ENCODE measurements at places on chromosomes 2 and 18.

GRCh38 chr2:9310798-9311197, 104.2 kb downstream of the ASAP2 start:
- DNase-seq: no peak

DNA sequence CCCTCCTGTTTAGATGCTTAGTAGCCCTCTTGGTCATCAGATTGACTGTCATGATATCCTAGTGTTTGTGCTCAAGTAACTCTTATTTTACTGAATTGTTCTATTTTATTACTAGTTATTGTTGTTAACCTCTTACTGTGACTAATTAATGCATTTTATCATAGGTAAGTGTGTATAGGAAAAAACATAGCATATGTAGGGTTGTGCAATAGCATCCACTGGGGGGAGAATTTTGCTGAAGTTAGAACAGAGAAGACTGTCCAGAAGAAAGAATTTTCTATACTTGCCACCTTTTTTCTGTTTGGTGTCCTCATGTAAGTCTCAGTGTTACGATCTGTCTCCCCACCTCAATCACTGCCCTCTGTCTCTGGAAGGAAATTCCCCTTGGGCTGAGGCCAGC, 177.4 kb downstream of the RPIA start:
- no peak for DNase-seq

GRCh38 chr2:48934807-48935206, 179.3 kb upstream of the LHCGR start:
- DNase-seq: no peak

DNA sequence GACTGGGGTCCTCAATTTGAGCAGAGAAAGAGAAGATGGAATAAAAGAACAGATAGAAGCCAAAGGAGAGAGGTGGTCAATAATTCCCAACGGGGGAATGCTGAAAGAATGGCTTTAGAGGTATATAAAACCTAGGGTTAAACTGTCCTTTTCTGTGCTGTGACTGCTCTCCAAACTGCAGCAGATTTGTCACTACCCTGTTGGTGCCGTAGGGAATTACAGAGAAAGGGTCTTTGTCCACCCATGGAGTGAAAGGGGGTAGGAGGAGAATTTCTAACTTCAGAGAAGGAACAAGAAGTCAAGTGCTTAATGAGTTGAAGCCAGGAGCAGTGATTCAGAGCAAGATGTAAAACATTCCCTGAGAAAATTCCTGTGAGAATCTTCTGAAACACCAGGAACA, 486.5 kb downstream of the NUP35 start:
- no peak for DNase-seq

GRCh38 chr2:217147818-217148217, 288.0 kb upstream of the TNP1 start:
- no peak for DNase-seq

DNA sequence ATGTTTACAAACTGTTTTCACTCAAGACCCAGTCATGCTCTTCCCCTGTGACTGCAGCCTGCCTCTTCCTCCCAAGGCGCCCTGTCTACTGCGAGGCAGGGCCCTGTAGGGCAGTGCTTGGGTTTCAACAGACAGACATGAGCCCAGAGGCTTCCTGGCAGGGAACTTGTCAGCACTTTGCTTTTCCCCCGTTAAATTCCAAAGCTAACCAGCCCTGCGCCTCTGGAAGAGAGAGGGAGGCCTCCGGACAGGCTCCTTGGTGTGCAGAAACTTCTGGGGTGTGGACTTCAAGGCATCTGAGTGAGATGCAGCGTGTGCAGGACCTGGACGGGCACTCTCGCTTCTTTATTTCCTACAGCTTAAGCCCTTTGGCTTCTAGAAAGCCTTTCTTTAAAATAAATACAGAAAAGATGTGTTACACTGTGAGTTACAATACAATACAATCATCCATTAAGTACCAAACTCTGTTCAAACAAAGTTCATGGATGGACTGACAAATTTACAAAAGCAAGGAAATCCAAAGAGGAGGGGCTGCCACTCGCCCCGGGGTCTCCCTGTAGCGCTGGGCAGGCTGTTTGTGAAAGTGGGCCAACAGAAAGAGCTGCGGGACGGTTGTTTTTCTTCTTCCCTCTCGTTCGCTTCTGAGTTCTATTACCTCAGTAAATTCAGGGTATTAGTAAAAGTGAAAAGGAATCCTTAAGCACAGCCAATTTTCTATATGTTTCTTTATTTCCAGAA, 8.8 kb upstream of the ZNF516 start:
- no peak for DNase-seq
